ENCODE measurements at places on chromosomes 12 and 14.

- no peak for DNase-seq
- H3K36me3 ChIP-seq: peaks cover 2% of the 10 kb centered on the region
- H3K27ac ChIP-seq: peak overlapping the region; percentile 14
Measured at GRCh38 chr12:54357506-54358190, 6.6 kb downstream of the GPR84 start.

- H3K4me1 ChIP-seq: no peaks in the 10 kb centered on the region
- H3K4me3 ChIP-seq: no peak overlapping the region
Measured at GRCh38 chr12:131045705-131046460, 92.2 kb downstream of the ADGRD1 start.

DNA sequence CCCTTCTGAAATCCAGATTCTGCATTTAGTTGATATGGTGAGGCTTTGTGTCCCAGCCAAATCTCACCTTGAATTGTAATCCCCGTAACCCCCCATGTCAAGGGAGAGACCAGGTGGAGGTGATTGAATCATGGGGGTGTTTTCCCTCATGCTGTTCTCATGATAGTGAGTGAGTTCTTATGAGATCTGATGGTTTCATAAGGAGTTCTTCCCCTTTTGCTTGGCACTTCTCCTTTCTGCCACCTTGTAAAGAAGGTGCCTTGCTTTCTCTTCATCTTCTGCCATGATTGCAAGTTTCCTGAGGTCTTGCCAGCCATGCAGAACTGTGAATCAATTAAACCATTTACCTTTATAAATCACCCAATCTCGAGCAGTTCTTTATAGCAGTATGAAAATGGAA lies 23.1 kb upstream of the C12orf42 start:
- no peaks in the 10 kb centered on the region for H3K27me3 ChIP-seq
- H3K27ac ChIP-seq: no peak overlapping the region
- no peaks in the 10 kb centered on the region for H3K36me3 ChIP-seq
- no peak overlapping the region for H3K4me3 ChIP-seq
- DNase-seq: no peak

- H3K4me1 ChIP-seq: no peaks in the 10 kb centered on the region
- no peak for DNase-seq
- H3K36me3 ChIP-seq: no peaks in the 10 kb centered on the region
- no peaks in the 10 kb centered on the region for H3K27me3 ChIP-seq
Measured at GRCh38 chr14:40410708-40411107, 978.5 kb upstream of the FBXO33 start.

DNA sequence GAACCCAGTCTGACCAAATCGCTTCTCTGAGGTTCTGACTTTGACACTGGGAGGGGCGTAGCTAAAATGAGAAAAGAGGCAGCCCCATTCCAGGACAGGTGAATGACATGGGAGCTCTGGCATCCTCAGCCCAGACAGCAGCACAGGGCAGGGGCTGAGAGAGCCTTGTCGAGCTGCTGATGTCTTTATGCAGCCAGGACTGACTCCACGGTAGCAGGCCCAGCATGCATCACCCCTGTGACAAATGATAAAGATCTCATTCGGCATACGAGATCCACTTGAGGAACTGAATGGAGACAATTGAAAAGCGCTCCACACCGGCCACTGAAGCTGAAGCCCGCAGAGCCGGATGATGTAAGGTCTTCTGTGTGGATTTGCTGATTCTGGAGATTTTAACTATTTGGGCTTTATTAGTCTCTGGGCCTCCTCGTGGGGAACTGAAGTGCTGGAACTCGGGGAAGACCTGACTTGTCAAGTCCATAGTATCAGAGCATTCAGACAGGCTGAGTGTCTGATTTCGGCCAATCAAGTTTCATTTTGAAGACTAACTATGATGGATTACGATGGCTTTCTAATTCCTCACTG lies 56.9 kb upstream of the MAP1LC3B2 start:
- no peaks in the 10 kb centered on the region for H3K27me3 ChIP-seq
- H3K36me3 ChIP-seq: no peaks in the 10 kb centered on the region
- no peak overlapping the region for H3K4me3 ChIP-seq
- no peak for DNase-seq

- DNase-seq: no peak
- no peaks in the 10 kb centered on the region for H3K36me3 ChIP-seq
- H3K4me1 ChIP-seq: no peaks in the 10 kb centered on the region
- no peaks in the 10 kb centered on the region for H3K27me3 ChIP-seq
Measured at GRCh38 chr12:42450248-42450647, 124.3 kb downstream of the PPHLN1 start.

DNA sequence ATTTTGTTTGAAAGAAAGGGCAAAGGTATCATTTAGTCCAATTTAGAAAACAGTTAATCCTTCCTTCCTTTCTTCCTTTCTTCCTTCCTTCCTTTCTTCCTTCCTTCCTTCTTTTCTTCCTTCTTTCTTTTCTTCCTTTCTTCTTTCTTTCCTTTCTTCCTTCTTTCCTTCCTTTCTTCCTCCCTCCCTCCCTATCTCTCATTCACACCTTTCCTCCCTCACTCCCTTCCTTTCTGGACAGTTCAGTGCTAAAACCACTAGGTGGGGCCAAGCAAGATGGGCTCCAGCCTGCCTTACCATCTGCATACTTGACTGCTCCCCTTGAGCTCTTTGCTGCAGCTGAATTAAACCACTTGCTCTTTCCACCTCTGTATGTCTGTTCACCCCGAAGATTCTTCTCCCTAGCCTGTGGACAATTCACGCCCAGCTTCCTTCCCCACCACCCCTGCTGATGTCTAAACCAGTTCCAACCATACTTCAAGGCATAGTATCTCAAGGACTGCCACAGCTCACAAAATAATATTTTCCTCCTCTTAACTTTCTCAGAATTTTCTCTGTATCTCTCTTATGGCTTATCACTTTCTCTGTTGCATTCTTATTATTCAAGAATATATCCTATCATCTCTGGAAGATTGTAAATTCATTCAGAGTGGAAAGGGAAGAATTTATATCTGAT lies 78.0 kb downstream of the DBX2 start:
- H3K36me3 ChIP-seq: no peaks in the 10 kb centered on the region
- no peaks in the 10 kb centered on the region for H3K27me3 ChIP-seq
- H3K27ac ChIP-seq: no peak overlapping the region
- H3K4me3 ChIP-seq: no peak overlapping the region
- no peaks in the 10 kb centered on the region for H3K4me1 ChIP-seq

DNA sequence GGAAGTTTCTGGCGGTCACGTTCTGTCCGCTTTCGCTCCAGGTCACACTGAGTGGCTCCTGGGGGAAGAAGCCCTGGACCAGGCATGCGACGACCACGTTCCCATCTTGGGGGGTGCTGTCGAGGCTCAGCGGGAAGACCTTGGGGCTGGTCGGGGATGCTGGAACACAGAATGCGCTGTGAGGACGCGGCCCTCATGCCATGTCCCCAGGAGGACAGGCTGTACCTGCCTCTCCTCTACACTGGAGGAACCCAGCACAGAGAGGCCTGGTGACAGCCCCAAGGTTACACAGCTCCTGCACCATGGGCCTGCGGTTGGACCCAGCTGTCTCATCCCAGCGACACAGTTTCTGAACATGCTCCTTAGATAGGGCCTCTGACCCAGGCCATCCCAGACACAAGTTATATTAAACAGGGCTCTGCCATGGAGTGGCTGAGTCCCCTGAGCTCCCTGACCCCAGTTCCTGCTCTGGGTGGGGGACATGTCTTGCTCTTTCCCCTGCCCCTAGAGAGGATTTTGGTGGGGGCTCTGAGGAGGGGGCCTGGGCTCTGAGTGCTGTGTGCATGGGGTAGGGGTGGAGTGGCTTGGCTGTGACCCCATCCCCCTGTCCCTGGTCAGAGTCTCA lies 62.0 kb downstream of the TMEM121 start:
- DNase-seq: no peak
- no peak overlapping the region for H3K4me3 ChIP-seq
- no peaks in the 10 kb centered on the region for H3K27me3 ChIP-seq

GRCh38 chr12:32466986-32467711 lies 67.8 kb downstream of the FGD4 start:
- H3K4me3 ChIP-seq: no peak overlapping the region
- H3K27me3 ChIP-seq: no peaks in the 10 kb centered on the region
- no peaks in the 10 kb centered on the region for H3K4me1 ChIP-seq
- no peak for DNase-seq

DNA sequence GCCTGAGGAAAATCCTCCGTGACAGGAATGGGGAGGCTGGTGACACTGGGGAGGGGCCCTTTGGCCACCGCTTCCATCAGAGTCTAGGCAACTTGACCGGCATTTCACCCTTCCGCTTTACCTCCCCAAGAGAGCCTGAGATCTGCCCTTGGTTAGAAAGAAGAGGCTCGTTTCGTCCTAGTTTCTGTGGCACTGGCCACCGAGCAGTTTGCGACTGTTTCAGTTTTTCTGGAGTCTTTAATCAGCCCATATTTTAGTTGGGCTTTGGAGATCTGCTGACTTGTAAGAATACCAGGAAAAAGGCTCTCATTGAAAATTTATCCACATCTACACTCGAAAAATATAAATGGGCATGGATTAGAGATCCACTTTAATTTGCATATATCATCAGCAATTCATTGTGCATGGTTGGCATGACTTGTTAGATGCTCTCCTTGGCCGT lies 414 bp upstream of the ANKS1B start:
- no peak for DNase-seq
- no peaks in the 10 kb centered on the region for H3K4me1 ChIP-seq
- no peaks in the 10 kb centered on the region for H3K27me3 ChIP-seq
- H3K36me3 ChIP-seq: no peaks in the 10 kb centered on the region

DNA sequence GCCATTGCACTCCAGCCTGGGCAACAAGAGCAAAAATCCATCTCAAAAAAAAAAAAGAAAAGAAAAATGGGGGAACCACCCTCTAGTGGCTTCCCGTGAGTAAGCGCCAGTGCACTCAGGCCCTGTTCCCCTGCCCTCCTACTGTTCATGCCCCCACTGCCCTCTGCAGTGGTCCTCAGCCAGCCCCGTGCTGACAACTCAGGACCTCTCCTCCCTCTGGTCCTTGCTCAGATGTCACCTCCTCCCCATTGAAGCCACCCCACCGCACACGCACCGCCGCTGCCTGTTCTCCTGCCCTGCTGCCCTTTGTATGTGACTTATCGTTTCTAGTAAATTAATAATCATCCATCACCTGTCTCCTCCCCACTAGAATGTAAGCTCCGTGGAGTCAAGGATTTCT lies 58.8 kb upstream of the DYNC1H1 start:
- H3K36me3 ChIP-seq: peaks cover 74% of the 10 kb centered on the region
- no peaks in the 10 kb centered on the region for H3K4me1 ChIP-seq
- H3K27me3 ChIP-seq: no peaks in the 10 kb centered on the region
- no peak for DNase-seq
- H3K4me3 ChIP-seq: no peak overlapping the region

GRCh38 chr14:59254146-59254910 lies 65.9 kb downstream of the DAAM1 start:
- no peak overlapping the region for H3K27ac ChIP-seq
- no peaks in the 10 kb centered on the region for H3K36me3 ChIP-seq
- no peaks in the 10 kb centered on the region for H3K27me3 ChIP-seq

DNA sequence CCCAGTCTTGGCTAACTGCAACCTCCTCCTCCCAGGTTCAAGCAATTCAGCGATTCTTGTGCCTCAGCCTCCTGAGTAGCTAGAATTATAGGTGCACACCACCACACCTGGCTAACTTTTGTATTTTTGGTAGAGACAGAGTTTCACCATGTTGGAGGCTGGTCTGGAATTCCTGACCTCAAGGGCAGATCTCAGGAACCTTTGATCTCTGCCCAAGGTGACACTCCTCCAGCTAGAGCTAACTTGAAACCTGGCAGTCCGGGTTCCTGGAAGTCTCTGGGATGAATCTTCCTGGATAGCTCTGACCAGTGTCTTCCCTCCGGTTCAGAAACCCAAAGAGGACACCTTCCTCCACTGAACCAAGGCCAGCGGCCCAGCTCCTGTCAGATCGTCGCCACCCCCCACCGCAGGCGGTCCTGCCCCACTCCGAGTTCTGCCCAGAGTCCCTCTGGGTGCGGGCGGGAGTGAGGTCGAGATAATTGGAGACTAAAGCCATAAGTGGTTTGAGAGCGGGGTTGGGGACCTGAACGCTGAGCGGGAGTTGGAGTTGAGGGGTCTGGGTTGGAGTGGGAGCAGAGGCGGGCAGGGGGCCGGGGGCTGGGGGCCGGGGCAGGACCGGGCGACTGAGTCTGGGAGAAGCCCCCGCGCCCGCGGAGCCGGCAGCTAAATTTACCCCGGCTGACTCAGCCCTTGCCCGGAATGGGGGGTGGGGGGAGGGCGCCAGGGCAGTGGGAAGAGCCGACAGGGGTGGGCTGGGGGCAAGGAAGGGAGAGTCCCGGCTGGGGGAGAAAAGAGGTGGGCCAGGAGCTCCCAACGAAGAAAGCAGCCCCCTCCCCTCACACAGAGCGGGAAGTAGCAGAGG lies 4.7 kb downstream of the DDN start:
- H3K27me3 ChIP-seq: peaks cover 18% of the 10 kb centered on the region
- H3K27ac ChIP-seq: no peak overlapping the region
- no peak overlapping the region for H3K4me3 ChIP-seq
- DNase-seq: no peak
- H3K36me3 ChIP-seq: no peaks in the 10 kb centered on the region

DNA sequence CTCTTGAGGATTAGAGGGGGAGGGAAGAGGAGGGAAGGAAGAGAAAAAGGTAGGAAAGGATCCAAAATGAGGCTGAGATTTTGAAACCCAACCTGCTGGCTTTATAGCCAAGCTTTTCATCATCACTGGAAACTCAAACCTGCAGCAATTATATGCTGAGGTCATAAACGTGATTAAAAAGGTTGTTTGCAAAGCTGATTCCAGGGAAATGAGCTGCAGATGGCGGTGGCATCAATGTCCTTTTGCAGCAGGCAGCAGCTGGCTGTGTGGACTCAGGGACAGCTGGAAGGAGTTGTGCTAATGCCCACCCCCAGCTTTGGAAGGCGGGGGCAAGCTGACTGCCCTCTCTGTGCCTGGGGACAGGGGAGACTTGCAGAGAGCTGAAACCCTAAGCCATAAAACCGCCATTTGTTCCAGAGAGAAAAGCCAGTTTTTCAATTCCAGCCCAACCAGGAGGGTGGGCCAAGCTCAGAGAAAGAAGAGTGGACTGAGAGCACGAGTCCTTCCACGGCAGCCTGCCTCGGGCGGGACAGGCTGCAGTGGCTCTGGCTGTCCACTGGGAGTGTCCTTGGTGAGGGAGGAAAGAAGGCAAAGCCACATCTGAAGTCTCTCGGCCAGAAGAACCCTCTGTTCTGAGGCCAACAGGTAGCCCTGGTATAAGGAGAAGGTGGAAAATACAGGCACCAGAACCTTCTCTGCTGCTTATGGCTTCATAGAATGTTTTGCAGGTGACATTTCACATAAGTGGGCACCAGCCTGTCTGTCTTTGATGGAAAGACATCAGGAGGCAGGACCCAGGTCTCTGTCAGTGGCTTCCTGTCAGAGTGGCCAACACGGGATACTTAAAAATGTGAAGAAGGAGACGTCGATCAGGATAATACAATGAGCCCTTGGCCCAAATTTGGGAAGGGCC lies 90.7 kb downstream of the SINHCAF start:
- no peak overlapping the region for H3K27ac ChIP-seq
- no peaks in the 10 kb centered on the region for H3K4me1 ChIP-seq
- H3K27me3 ChIP-seq: peaks cover 3% of the 10 kb centered on the region
- no peak for DNase-seq
- no peaks in the 10 kb centered on the region for H3K36me3 ChIP-seq
- H3K4me3 ChIP-seq: no peak overlapping the region
